ENCODE measurements at places on chromosomes 4 and X.

- no peak for DNase-seq
These were observed 69.6 kb downstream of the EPHA5 start for GRCh38 chr4:65600656-65601055.

GRCh38 chr4:4480205-4480604 is 61.6 kb downstream of the STX18 start:
- DNase-seq, result no peak

DNA sequence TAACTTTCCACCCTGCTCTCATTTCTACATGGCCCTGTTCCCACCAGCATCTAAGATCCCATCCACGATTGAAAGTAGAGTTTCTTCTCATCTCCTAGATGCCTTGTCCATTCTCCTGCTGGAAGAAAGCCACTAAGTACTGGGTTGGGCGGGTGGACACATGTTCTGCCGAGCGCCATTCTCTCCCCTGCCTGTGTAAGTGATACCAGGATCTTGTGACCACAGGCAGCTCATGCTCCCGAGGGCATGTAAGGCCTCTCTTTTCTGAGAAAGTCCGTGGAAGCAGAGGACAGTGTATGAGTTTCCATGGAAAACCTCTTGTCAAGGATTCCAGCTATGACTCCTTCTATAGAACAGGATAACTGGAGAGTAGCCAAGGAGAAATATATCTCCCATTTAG is 3.3 kb upstream of the SLC25A4 start:
- no peak for DNase-seq

GRCh38 chr4:74317616-74318246 is 9.5 kb downstream of the EPGN start:
- DNase-seq, result no peak

- no peak for DNase-seq
These were observed 167.3 kb upstream of the LEF1 start for GRCh38 chr4:108336076-108336475.

- DNase-seq, result no peak
These were observed 25.4 kb upstream of the AFAP1 start for GRCh38 chr4:7964890-7965662.

DNA sequence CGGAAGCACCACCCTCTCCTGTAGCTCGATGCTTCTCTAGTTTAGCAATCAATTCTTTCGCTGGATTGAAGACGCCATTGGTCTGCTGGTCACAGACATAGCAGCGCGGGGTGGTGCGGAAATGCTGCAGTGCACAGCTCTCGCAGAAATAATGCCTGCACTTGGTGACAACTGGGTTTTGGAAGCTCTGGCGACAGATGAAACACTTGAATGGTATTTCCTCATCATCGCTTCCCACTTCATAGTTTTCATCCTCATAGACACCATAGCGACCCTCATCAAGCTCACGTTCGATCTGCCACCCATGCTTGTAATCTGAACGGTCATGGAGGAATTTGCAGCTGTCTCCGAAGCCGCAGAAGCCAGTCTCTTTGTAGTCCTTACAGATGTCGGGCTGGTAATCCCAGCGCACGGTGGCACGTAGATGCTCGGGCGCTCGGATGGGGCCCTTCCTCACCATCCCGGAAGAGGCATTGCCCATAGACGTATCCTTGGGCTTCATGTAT is 854 bp downstream of the RNF113A start:
- peak; percentile 70 for DNase-seq

GRCh38 chr4:123217664-123218063 is 178.9 kb upstream of the SPRY1 start:
- no peak for DNase-seq

DNA sequence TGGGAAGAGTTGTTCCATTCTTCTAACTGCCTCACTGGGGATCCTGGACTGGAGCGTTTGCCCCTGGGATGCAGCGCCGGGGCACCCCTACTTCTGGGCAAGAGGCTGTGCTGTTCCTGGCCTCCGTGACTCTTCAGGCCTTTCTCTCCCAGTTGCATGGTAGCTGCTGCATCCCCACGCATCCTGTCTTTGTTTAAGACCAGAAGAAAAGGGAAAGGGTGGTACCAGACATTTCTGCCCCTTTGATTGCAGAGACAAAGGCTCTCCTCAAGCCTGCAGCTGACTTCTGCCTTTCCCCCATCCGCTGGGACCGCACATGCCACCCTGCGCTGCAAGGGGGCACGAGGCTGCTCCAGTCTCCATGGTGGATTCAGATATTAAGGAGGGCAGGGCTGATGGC is 70.4 kb downstream of the SHROOM2 start:
- no peak for DNase-seq

- peak; percentile 53 for DNase-seq
These were observed 4.8 kb downstream of the CPE start for GRCh38 chr4:165383591-165384073.

DNA sequence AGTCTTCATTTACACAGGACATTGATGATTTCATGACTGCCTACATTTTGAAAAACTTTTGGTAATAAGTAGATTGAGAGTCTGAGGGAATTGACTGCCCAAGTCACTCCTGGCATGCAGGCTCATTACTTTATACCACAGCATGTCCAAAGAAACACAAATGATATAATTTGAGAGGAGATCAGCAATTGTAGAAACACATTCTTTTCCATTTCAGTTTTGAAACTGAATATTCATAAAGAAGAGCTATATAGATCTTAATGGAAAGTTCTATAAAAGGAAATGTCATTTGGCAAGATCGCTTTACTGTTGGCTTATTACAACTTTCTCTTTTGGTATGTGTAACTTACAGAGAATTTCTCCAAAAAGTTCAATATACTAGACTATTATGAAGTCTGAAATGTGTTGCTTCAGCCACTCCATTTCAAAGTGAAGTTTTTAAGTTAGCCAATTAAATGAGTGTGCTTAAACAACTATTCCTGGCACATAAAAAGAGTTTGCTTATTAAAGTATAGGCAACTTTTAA is 158.0 kb downstream of the ARAP2 start:
- DNase-seq, result no peak

DNA sequence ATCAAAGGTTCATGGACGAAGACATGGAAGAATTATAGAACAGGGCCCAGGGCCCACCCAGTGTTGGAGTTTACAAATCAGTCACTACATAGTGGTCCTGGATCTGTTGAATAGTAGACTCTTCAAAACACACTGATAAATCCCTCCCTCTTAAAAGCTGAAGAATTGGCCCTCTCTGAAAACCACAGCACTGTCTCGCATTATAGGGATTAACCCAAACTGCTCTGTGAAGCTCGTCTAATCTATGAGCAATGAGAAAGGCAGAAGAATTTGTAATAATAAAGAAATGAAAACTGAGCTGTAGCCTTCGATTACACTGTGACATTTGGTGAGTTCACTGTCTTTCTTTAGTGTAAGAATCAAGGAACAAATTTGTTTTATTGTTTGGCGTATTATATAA is 92.5 kb upstream of the ZFP42 start:
- DNase-seq, result no peak

DNA sequence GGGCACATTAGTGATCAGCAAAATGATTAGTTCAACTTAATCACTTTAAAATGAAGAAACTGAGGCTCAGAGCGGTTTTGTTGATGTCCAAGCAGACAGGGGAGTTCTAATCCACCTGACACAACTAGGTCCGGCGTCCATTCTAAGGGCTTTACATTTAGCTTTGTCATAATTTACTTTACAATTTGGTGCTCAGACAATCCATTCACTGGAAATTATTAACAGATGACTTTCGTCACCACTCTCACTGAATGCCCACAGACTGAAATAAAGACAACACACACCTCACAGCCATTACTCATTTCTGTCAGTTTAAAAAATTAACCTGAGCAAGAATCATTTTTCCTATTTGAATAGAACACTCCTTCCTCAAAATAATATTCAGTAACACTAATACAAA is 10.8 kb downstream of the NR3C2 start:
- DNase-seq, result no peak

DNA sequence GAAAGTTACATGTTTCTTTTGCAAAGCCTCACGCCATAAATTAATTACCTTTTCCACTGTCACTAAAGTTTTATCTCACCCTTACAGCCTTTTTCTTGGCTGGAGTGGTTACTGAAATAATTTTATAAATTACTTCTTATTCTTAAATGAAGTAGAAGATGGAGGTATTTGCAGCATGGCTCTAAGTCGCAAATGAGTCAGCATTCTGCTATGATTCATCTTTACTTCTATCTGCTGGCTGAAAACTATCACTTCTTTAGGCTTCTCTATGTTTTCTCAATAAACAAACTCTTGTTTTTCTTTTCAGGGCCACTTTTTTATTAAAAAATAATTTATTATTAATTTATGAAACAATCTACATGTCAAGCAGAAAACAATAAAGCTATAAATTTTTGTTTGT is 210.2 kb upstream of the GYPA start:
- no peak for DNase-seq

GRCh38 chrX:18390941-18391538 is 34.4 kb upstream of the CDKL5 start:
- DNase-seq, result peak; percentile 75

GRCh38 chrX:119512146-119512800 is 44.0 kb downstream of the SLC25A5 start:
- DNase-seq, result peak; percentile 68

All from eye (tissue), 1 donor.